ENCODE measurements at places on chromosomes 3 and 15.

- no peak for DNase-seq
- H3K27me3 ChIP-seq = peaks cover 4% of the 10 kb centered on the region
- no peaks in the 10 kb centered on the region for H3K4me1 ChIP-seq
- no peak overlapping the region for H3K4me3 ChIP-seq
These were observed 53.0 kb upstream of the CTDSPL start for GRCh38 chr3:37808656-37809055.

DNA sequence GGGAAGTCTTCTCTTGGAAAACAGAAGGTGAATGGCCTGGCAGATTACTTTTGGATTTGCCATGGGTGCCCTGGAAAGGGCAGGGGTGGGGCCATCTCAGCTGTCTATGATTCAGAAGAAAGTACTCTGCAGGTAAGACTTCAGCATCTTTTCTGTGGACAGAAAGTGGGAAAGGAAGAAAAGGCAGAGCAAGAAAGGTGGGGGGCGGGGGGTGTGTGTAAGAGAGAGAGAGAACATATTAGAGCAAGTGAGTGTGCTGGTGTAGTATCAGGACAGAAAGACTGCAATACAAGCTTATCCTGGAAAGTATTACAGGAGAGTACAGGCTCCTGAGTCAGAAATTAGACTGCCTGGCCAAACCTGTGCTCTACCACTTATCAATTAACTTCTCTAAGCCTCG lies 5.5 kb downstream of the TAGLN3 start:
- no peak for DNase-seq
- H3K27ac ChIP-seq = no peak overlapping the region
- no peaks in the 10 kb centered on the region for H3K36me3 ChIP-seq
- H3K4me1 ChIP-seq = peaks cover 2% of the 10 kb centered on the region
- no peaks in the 10 kb centered on the region for H3K27me3 ChIP-seq
- no peak overlapping the region for H3K4me3 ChIP-seq

DNA sequence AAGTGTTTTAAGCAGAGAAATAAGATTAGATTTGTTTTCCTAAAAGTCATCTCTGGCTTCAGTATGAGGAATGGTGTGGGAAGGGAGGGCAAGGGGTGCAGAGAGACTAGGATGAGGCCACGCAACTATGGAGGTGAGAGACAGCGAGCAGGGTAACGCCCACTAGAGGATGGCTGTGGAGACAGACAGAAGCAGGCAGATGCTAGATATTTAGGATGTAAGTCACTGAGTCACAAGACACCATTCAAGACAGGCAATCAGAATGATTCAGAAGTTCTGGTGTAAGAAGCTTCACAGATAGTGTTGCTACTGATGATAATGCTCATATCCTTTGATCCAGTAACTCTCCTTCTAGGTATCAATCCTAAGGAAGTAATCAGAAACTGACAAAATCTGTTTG lies 19.1 kb downstream of the HSPBAP1 start:
- DNase-seq = no peak
- no peaks in the 10 kb centered on the region for H3K4me1 ChIP-seq
- H3K27me3 ChIP-seq = no peaks in the 10 kb centered on the region
- H3K27ac ChIP-seq = no peak overlapping the region
- no peaks in the 10 kb centered on the region for H3K36me3 ChIP-seq

GRCh38 chr3:37551857-37552256 lies 309.8 kb upstream of the CTDSPL start:
- H3K4me1 ChIP-seq = no peaks in the 10 kb centered on the region
- no peaks in the 10 kb centered on the region for H3K36me3 ChIP-seq
- DNase-seq = no peak
- H3K27ac ChIP-seq = no peak overlapping the region
- H3K27me3 ChIP-seq = peaks cover 12% of the 10 kb centered on the region

GRCh38 chr3:193563426-193563825 lies 8.7 kb upstream of the ATP13A4 start:
- no peaks in the 10 kb centered on the region for H3K36me3 ChIP-seq
- 0 out of 2 replicates have a peak, but pooled peaks cover 7% of the 10 kb centered on the region for H3K27me3 ChIP-seq
- no peak overlapping the region for H3K4me3 ChIP-seq
- H3K27ac ChIP-seq = no peak overlapping the region
- H3K4me1 ChIP-seq = no peaks in the 10 kb centered on the region

DNA sequence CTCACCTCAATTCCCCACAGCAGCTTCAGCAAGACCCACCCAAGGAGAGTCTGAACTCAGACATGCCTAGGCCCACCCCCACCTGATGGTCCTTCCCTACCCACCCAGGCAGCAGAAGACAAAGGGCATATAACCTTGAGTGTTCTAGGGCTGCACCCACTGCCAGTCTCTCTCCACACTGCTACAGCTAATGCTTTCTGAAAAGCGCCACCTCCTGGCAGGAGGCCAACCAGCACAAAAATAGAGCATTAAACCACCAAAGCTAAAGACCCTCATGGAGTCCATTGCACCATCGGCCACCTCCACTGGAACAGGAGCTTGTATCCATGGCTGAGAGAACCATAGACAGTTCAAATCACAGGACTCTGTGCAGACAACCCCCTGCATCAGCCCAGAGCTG lies 11.3 kb upstream of the RPL39L start:
- no peaks in the 10 kb centered on the region for H3K4me1 ChIP-seq
- DNase-seq = no peak
- no peaks in the 10 kb centered on the region for H3K27me3 ChIP-seq
- no peak overlapping the region for H3K4me3 ChIP-seq
- H3K27ac ChIP-seq = no peak overlapping the region

DNA sequence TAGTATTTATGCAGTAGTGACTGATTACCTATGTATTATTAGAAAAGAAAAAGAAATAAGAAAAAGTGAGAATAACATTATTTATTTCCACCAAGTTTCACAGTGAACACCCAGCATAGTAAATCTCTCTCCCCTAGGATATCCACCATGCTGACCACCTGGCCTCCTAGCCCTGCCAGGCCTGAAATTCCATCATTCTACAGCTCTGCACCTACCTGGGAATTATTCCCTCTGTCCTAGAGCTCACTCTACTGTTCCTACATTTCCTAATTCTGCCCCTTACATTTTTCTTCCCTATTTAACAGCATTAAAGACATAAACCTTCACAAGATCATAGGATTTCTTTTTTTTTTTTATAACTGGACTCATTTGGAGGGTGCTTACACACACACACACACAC lies 525.3 kb upstream of the PPP2R3A start:
- H3K27me3 ChIP-seq = peaks cover 11% of the 10 kb centered on the region
- H3K36me3 ChIP-seq = no peaks in the 10 kb centered on the region
- H3K4me3 ChIP-seq = no peak overlapping the region
- no peak overlapping the region for H3K27ac ChIP-seq

- H3K4me3 ChIP-seq = no peak overlapping the region
- H3K4me1 ChIP-seq = no peaks in the 10 kb centered on the region
- H3K27ac ChIP-seq = no peak overlapping the region
- no peaks in the 10 kb centered on the region for H3K36me3 ChIP-seq
- H3K27me3 ChIP-seq = no peaks in the 10 kb centered on the region
These were observed 60.2 kb upstream of the ACP3 start for GRCh38 chr3:132256989-132257388.

GRCh38 chr3:157122832-157123427 lies 37.0 kb downstream of the CCNL1 start:
- H3K27ac ChIP-seq = no peak overlapping the region

- no peak overlapping the region for H3K27ac ChIP-seq
- no peaks in the 10 kb centered on the region for H3K4me1 ChIP-seq
- H3K36me3 ChIP-seq = no peaks in the 10 kb centered on the region
- DNase-seq = no peak
- H3K4me3 ChIP-seq = no peak overlapping the region
These were observed 541.0 kb downstream of the PLOD2 start for GRCh38 chr3:145620002-145620401.

DNA sequence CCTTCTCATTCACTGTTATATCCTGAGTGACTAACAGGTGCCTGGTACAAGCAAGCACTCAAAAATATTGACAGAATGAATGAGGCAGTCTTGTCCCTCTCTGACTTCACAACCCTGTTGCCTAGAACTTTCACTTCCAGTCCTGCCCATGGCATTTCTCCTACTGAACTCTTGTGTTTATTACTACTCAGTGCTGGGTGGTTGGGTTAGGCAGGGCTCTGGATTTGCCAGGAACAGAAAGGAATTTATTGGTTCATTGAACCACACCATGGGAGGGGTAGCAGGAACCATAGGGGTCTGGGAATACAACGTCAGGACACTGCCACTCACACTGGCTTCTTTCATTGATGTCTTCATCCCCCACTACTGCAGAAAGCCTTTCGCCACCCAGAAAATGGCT lies 41.9 kb upstream of the SEMA4B start:
- no peaks in the 10 kb centered on the region for H3K36me3 ChIP-seq
- no peak overlapping the region for H3K27ac ChIP-seq
- H3K4me1 ChIP-seq = peaks cover 28% of the 10 kb centered on the region
- H3K27me3 ChIP-seq = no peaks in the 10 kb centered on the region
